ENCODE measurements at places on chromosomes 2 and 18.

- no peak for DNase-seq
Observed at GRCh38 chr2:63614448-63614968, 25.7 kb downstream of the MDH1 start.

- DNase-seq: no peak
Observed at GRCh38 chr2:119218478-119219064, 5.1 kb upstream of the STEAP3 start.

GRCh38 chr2:27270670-27271069, 4.6 kb upstream of the DNAJC5G start:
- no peak for DNase-seq

- no peak for DNase-seq
Observed at GRCh38 chr2:148451046-148451445, 193.5 kb upstream of the EPC2 start.

DNA sequence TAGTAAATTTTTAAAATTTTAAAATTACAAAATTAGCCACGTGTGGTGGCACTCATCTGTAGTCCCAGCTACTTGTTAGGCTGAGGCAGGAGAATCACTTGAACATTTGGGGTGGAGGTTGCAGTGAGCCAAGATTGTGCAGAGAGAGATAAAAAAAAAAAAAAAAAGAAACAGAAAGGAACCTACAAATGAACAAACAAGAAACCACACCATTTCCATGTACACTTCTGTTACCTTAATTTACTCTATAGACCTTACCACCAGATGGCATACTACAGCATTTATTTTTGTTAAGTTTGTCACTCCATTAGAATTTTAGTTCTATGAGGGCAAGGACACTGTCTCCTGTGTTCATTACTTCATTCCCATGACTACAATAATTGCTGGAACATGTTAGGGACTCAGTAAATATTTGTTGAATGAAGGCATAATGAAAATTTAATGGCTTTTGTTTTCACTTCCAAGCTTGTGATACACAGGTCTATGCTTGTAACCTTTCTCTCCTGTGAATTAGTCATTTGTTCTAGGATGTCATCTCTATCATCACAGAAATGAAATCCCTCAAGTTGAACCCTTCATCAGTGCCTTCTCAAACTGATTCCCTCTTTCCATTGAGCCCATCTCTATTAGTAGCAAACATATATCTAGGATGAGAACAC, 76.0 kb downstream of the ARHGAP15 start:
- no peak for DNase-seq

GRCh38 chr18:72555968-72556367, 11.8 kb upstream of the CBLN2 start:
- DNase-seq: no peak

GRCh38 chr2:127103243-127104165, 3.5 kb downstream of the BIN1 start:
- DNase-seq: no peak

DNA sequence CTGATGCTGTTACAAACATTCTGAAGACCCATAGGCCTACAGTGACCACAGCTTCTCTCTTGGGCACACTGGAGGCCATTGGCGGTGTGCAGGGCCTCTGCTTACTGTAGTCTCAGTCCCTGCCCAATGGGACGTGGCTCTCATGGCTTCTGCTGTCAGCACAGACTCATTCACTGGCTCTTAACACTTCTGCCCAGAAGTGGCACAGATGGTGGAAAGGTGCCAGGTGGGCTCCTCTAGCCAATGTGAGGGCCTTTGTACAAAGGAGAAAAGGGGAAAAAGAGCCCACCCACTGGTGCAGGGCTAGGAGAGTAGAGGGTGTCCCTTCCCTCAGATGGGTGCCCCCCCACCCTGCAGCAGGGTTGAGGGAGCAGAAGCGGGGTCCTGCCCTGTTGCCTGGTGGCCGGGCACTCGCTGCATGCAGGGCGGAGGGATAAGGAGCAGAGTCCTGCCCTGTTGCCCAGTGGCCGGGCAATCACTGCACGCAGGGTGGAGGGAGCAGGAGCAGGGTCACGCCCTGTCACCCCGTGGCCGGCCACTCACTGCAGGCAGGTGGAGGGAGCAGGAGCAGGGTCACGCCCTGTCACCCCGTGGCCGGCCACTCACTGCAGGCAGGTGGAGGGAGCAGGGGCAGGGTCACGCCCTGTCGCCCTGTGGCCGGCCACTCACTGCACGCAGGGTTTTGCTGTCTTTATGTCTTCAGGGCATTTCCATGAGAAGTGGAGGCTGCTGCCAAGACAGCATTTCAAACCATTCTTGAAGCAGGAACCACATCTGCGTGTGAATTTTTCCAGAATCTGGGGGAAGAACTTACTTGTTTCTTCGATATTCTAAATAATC, 20.0 kb downstream of the LRRFIP1 start:
- no peak for DNase-seq

GRCh38 chr2:69660637-69661036, 17.1 kb upstream of the AAK1 start:
- no peak for DNase-seq

DNA sequence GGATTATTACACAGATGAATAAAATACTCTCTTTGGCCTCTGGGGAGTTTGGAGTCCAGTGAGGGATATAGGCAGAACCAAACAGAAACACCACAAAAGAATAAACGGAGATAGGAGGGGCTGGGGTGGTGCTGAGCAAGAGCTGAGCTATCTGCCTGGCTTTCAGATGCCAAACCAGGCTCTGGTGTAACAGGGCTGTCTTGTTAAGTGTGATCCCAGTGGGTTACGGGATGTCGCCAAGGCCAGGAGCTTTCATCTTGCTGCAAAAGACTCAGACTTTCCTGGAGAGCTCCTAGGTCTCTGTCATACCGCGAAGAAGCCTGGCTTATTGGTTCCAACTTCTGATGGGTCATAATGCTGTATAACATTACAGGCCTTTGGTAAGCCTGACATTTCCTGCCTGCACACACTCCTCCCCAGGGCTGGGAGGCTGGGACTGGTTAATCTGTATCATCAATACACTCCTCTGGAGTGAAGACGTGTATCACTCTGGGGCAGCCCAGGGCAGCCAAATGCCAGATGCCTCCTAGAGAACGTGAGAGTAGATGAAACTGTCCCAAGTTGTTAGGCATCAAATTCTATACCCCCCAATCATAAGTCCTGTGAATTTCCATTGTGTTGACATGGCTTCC, 60.5 kb downstream of the STPG4 start:
- DNase-seq: no peak

DNA sequence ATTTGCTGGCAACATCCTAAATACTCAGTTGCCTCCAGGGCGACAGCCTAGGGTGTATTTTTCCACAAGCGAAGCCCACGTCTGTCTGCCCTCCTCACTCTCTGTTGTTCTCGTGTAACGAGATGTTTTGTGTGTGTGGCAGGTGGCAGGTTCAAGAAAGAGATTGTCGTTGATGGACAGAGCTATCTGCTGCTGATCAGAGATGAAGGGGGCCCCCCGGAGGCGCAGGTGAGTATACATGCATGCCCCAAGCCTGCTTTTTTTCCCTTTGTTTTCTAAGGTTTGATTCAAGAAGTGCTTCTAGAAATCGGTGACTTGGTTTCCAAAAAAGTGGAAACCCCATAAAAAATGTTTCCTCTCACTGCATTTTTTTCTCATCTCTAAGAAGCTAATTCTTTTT, 247.0 kb downstream of the AGAP1 start:
- no peak for DNase-seq

DNA sequence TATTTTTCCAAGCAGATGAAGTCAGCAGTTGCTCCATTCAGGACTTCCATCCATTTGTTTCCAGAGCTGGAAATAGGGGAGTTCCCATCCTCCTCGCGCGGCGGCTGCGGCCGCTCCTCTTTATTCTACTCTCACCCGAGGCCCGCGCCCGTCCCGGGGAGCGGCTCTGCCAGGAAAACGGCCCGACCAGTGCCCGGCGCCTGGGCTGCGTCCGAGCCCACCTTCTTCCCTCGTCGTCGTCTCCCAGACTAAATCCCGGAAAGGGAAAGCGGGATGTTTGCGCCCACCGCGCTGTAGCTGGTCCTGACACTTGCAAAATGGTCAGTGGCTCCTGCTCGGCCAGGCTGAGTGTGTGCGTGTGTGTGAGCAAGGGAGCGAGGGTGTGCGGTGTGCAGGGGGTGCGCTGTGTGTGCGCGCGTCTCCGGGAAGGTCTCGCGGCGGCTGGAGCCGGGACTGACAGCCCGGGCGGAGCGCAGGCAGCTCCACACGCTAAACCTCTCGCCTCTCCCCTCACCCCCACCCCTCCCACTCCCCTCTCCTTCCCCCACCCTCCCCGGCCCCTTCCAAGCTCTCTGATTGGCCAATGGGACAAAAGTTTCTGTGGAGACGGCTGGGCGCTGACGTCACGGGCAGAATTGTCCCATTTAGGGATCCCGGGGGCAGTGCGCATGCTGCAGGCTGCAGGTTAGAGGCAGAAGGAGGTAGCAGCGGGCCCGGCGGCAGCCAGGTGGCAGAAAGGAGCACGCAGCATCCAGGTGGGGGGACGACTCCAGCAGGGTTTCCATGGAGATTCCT, at the start of gene NOL4:
Gene NOL4 (minus strand): TSS at position 491 of the 795 bp plus-strand sequence. CDS start 1,660 bp downstream, outside the sequence.
- DNase-seq: no peak

- DNase-seq: no peak
Observed at GRCh38 chr2:113407446-113408099, 29.9 kb upstream of the ZNG1B start.

DNA sequence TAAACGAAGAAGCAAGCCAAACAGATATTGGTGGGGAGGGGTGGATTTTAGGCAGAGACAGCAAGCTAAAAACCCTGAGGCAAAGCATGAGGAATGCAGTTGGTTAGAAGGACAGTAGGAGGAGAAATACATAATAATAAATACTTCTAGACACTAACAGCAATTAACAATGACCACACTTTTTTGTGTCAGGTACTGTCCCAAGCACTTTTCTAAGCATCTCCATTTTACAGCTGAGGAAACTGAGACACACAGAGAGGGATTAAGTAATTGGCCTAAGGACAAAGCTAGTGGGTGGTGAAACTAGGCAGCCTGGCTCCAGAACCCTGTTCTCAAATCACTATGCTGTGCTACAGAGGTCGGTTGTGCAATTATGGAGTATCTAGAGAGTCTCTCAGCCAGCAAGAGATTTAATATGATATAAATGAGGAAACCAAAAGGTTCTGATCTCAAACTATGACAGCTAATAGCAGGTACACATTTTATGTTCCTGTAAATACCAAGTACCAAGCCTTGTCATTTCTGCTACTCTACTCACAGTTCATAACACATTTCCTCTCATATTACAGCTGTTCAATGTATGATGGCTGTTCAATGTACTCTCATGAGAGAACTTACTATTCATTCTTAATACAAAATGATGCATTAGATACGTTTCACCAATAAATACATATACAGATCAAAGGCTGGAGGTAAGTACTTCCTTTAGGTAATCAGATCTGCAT, 5.3 kb downstream of the MAP4K3 start:
- no peak for DNase-seq

- DNase-seq: no peak
Observed at GRCh38 chr2:101682311-101682710, 15.2 kb upstream of the MAP4K4 start.

- no peak for DNase-seq
Observed at GRCh38 chr18:49081511-49082155, 130.9 kb upstream of the SMAD7 start.

GRCh38 chr18:62781893-62782292, 66.6 kb downstream of the PHLPP1 start:
- no peak for DNase-seq

GRCh38 chr2:187567126-187567525, 12.9 kb upstream of the TFPI start:
- DNase-seq: no peak

DNA sequence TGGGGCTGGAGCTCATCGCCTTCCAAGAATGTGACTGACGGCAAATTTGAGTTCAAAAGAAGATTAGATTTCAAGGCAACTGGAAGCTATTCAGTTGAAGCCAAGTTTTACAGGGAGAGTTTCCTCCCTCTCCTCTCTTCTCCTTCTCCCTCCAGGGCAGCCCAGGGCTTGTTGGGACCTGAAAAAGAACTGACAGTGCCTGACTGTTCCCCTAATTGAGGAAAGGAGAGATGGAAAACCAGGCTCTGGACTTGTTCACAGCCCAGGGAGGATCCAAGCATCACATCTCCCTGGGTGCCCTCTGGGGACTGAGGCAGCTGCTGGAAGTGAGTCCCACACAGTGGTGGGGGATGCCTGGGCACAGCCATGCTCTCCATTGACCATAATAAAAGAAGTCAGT, 88.1 kb downstream of the THNSL2 start:
- DNase-seq: no peak

- DNase-seq: no peak
Observed at GRCh38 chr2:159218389-159218788, 68.1 kb downstream of the WDSUB1 start.

DNA sequence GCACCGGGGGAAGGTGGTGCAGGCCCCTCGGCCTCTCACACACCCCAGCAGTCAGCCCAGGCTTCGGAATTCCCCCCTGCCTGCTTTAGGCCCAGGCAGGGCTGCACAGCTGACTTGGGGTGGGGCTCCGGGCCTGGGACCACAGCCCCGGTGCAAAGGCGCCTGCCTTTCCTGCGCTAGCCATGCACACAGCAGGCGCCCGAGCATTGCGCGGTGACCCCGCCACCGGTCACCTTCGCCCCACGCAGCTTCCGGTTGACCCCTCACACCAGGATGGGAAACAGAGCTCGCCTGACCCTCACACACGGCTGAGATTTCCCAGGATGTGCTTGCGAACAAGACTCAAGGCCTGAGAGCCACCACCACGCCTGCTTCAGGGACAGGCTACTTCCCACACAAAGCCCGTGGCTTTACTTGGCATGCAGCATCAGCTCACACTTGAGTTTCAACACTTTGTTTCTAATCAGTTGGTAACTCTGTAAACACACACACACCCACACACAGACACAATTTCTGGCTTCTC, 46.0 kb downstream of the SLC66A2 start:
- no peak for DNase-seq

- no peak for DNase-seq
Observed at GRCh38 chr2:54524226-54524991, 68.3 kb downstream of the SPTBN1 start.

DNA sequence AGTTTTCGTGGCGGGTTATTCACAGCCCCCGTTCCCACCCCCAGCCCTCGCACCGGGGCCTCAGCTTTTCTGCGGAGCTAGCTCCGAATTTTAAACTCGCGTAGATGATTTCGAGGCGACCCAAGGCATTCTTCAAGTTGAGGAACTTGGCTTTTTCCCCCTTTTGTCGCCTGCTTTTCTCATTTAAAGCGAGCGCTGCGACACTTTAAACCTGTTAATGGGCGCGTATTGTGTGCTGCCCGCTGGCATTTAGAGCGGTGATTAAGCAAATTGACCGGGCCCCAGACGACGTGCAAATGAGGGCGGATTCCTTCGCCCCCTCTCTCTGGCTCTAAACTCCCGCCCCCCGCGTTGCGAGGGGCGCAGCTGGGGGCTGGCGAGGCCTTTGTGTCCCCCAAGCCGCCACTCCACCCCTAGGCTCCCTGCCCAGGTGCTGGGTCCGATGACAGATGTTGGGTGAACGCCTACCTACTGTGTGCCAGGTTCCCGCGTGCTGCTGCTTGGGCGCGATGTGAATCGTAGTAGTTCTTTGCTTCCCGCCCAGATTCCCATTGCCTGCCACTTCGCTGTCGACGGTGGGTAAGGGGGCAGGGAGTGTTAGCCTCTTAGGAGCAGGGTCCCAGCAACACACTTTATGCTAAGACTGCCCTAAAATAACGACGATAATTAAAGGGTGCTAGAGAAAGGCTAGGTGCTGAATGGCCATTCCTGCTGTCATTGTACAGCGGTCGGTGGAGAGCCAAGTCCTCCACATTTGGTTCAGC, 1.9 kb downstream of the TCF7L1 start:
- DNase-seq: no peak

GRCh38 chr2:179825494-179825893, 35.9 kb downstream of the ZNF385B start:
- DNase-seq: no peak

Measured in GM12864 (cell line).